GM03348 (cell line): ENCODE measurements at places on chromosomes 4 and X.

- no peak for DNase-seq
These were observed 202.7 kb downstream of the BANK1 start for GRCh38 chr4:101993002-101993841.

DNA sequence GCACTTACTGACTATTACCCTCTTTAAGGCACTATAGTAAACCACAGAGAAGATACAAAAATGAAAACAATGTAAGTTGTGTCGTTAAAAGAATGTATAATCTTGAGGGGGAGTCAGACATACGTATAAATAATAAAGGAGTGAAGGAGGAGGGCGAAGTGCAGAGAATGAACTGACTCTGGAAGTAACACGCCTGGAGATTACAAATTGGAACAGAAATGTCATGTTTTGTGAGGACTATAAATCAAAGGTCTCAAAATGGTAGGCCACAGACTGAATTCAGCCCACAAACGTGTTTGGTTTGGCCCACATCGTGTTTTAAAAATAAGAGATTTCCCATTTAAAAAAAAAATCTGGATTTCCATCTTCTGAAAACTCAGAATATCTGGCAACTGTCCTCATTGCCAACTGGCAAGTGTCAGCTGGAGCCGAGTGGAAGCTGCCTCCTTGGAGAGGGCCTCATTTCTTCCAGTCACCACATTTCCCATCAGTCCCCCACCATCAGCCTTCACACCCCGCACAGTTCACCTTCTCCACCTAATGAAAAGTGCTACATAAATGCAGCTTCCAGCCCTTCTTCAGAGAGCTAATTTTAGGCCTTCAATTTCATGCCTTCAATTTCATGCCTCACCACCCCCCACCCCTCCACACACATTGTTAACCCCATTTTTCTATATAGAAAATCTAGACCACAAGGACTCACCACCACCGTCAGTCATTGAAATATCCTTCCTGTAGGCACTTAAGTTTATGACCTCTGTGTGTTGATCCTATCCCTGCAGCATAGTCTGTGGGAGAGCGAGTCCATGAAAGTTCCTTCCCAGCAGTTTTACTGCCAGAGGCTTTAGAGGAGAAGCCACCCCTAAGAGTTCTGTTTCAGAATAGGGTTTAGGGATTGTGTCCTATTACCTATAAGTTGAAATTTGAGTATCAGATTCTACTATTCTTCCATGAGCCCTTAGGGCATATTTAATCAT, 32.0 kb upstream of the COL25A1 start:
- DNase-seq = no peak

- no peak for DNase-seq
These were observed 60.4 kb downstream of the MCF2 start for GRCh38 chrX:139647597-139647996.

DNA sequence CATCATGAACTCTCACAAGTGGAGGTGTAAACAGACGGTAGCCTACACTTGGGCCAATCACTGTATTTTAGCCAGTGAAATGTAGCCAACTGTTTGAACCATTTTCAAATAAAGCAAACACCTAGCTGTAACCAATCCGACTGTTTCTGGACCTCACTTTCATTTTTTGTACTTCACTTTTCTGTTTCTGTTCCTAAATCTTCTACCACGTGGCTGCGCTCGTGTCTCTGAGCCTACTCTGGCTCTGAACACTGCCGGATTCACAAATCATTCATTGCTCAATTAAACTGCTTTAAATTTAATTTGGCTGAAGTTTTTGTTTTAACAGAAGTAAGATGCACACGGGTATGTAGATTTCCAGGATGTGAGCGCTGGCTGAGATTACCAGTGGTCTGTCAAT, 319.1 kb downstream of the RAPGEF2 start:
- DNase-seq = no peak

GRCh38 chrX:154409222-154409871, at the start of gene DNASE1L1:
Gene DNASE1L1 (minus strand): TSS chrX:154409254. CDS start chrX:154405568, 3,686 bp downstream.
- peak; percentile 82 for DNase-seq

GRCh38 chr4:88010966-88011365, 3.5 kb downstream of the PKD2 start:
- DNase-seq = peak; percentile 36

DNA sequence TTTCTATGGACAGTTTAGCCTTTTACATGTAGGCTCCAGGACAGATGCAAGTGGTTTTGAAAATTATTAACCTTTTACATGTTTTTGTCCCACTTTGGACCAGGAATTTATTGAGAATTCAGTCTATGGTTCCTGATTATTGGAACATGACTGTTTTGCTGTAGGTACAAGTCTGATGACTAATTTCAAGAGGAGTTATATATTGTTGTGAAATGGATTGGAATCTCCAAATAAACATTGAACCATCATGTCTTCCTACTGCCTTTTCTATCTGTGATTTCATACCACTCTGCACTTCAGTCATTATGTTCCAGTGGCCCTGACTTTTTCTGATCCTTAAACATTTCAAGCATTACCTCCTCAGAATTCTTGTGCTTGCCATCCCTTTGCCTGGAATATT, 35.9 kb downstream of the TBC1D19 start:
- peak; percentile 39 for DNase-seq

DNA sequence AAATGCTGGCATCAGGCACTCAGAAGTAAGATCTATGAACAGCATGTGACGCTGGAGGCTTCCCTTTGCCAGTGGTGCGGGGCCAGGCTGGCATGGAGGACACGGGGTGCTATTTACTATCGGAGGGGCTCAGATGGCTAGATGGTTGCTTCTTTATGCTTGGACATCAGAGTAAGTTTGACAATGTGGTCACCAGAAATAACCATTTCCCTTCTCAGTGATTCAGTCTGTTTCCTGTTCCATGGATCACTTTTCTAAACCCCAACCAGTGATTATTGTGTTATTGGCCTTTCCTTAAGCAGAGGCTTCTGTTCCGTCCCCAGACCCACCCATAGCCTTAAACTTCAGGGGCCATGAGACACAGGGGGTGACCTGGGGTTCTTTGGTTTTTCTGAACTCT, 55.4 kb upstream of the DHX15 start:
- DNase-seq = no peak

GRCh38 chrX:84735025-84735424, 232.8 kb upstream of the HDX start:
- DNase-seq = no peak

DNA sequence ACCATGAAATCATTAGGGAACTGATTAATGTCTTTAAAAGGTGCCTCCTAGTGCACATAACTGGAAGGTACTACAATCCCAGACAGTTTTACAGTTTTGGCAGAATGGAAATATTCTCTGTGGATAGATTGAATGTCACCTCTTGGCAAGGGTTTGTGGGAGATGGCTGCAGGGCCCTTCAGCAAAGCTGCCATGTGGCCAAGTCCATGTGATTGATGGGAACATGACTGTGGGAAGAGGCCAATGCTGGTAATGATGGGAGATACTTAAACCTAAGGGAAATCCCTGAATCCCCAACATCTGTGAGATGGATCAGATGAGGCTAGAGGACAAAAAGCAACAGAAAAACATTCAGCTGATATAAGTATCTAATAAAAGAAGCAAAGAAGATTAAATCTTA, 493.7 kb downstream of the MAGEE1 start:
- DNase-seq = no peak

GRCh38 chr4:154186035-154186434, 305.6 kb downstream of the DCHS2 start:
- DNase-seq = no peak

DNA sequence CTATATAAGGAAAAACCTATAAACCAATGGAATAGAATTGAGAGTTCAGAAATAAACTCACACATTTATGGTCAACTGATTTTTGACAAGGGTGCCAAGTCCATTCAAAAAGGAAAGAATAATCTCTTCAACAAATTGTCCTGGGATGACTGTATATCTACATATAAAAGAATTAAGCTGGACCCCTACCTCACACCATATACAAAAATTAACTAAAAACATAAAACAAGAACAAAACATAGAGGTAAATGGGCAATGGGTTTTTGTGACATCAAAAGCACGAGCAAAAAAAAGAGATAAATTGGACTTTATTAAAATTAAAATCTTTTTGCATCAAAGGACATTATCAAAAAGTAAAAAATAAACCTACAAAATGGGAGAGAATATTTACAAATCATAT, 15.5 kb upstream of the EXOC1 start:
- DNase-seq = no peak

- DNase-seq = no peak
These were observed 108.3 kb downstream of the NLGN4X start for GRCh38 chrX:6120329-6120728.

- DNase-seq = no peak
These were observed 39.3 kb downstream of the RNF212 start for GRCh38 chr4:1074077-1074476.

GRCh38 chrX:106249706-106250379, 81.7 kb downstream of the PWWP3B start:
- no peak for DNase-seq

- no peak for DNase-seq
These were observed 23.3 kb upstream of the TMSB4X start for GRCh38 chrX:12951595-12951975.

DNA sequence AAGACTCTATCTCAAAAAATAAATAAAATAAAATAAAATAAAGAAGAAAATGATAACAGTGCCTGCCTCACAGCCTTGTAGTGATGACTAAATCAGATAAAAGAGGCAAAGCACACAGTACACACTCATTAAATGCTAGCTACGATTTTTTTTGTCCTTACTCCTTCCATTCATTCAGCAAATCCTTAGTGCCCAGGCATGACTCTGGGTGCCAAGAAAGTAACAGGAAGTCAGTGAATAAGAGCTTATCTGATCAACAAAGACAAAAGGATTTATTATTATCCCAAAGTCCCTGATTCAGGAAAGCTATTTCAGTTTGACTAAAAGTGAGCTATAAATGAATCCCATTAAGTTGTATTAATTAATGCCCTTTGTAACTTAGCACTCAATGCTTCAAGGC, 92.7 kb downstream of the SH3KBP1 start:
- no peak for DNase-seq

GRCh38 chr4:4837316-4837715, 22.1 kb upstream of the MSX1 start:
- DNase-seq = peak; percentile 51

GRCh38 chr4:61614231-61614630, 414.1 kb downstream of the ADGRL3 start:
- no peak for DNase-seq

- DNase-seq = no peak
These were observed 28.8 kb downstream of the ATP8A1 start for GRCh38 chr4:42627885-42628646.

DNA sequence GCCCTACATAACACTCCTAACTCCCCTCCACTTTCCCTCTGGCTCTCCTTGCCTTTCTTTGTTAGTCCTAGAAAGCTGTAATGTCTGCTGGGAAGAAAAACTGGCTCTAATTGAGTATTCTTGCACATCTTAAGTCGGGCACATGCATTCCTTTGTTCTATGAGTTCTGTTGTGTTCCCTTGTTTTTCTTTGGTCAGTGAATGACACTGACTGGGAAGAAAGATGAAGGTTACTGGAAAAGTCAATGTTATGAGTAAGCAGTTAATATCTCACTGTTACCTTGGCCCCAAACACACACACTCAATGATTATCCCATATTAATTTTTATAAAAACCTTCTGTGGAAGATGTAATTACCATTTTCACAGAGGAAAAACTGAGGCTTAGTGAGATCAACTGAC, 215.9 kb downstream of the SOWAHB start:
- DNase-seq = no peak

- DNase-seq = no peak
These were observed 213.7 kb upstream of the PPARGC1A start for GRCh38 chr4:24103434-24104157.
